ENCODE measurements at places on chromosomes 12 and 14.

- DNase-seq, result no peak
These were observed 102.3 kb upstream of the DIO3 start for GRCh38 chr14:101458741-101459550.

GRCh38 chr14:94126419-94126677, 3.1 kb downstream of the IFI27L2 start:
- no peak for DNase-seq

DNA sequence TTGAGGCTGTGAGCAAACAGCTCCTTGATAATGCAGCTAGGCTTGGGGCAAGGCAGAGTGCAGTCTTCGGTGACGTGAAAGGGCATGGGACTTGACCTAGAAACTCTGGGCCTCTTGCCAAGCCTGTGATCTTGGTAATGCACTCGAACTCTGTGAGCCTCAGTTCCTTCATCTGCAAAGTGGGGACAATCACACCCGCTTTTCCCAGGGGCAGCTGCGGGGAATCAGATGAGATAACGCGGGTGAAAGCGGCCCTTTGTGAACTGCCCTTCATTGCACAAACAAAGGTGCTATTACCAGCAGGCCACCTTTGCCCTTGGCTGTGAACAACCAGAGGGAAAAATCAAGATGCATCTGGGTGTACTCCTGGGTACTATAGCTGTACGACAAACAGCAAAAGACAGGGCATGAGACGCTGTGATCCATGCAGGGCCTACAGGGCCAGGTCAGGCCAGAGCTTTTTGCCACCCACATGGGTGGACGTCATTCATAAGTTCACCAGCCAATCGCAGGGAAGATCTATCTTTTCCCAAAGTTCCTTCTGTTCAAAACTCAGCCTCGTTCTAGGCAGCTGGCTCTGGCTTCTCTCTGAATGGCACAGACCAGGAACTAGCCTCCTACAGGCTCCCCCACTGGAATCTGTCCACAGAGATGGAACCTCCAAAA, 3.2 kb downstream of the MSI1 start:
- no peak for DNase-seq

DNA sequence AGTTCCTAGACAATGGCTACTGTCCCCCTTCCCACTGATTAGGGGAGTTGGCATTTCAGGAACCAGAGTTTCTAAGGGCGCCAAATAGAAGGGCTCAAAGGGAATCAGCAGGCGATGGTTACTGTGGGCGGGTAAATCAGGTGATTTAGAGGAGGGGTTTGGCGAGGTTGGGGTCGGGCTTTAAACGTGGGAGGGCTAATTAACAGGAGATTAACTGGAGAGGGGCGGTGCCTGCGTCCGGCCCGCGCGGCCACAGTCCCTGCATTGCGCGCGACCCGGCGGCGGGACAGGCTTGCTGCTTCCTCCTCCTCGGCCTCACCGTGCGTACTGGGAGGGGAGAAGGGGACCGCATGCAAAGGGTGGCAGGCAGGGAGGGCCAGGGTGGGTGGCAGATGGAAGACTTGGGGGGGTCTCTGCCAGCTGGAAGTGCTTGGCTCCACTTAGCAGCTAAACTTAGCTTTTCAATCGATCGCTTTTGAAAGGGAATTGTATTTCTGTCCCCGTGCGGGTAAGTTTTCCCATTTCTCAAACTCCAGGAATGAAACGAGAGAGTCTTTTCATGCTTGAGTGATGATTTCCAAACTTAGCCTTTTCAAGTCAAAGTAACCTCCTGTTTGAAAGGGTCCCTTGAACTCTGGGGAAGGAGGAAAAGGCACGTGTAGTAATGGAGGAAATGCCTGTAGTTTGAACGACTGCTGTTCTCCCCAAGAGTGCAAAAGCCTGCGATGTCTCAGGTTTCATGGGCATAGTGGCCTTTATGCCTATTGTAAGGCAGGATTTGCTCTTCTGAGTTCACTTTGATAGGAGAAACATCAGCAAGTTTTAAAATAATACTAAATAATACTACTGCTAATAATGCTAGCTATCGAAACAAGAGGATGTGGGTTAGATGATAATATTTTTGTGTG, at the start of gene MGST1:
MGST1 (plus strand) TSS at position 255 of the 908 bp plus-strand sequence. CDS start 6,608 bp downstream, outside the sequence.
- no peak for DNase-seq

DNA sequence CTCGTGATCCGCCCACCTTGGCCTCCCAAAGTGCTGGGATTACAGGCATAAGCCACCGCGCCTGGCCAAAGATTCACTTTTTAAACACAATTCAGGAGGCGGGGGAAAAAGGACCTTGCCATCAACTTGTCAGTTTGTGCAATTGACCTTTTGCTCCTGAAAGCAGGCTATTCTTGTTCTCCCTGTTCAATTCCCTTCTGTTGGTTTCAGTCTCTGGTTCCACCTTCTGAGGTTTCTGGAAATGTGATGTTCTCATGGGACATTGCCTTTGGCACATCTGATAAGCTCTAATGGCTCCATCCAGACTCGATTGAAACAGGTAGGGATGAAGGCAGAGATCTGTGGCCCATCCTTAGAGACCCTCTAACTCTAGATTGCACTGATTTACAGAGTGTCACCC, 17.9 kb upstream of the CCDC85C start:
- DNase-seq, result no peak

GRCh38 chr12:6069437-6070093, 54.9 kb downstream of the VWF start:
- DNase-seq, result peak; percentile 73

DNA sequence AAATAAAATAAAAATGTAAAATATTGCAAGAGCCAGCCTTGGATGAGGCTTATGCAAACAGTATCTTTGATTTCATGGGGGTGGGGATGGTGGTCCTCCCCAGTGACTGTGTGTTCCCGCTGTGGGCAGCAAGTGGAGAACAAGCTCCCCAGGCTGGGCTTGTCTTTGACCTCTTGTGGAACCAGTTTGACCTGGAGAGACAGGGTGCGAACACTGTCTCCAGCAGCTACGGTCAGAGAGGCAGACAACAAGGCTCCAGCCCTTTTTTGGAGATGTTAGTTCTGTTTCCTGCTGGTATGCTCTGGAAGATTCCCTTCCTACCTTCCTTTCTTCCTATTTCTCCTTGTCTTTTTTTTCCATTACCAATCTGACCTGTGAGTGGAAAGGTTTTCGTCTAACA, 21.8 kb upstream of the WSCD2 start:
- DNase-seq, result no peak

DNA sequence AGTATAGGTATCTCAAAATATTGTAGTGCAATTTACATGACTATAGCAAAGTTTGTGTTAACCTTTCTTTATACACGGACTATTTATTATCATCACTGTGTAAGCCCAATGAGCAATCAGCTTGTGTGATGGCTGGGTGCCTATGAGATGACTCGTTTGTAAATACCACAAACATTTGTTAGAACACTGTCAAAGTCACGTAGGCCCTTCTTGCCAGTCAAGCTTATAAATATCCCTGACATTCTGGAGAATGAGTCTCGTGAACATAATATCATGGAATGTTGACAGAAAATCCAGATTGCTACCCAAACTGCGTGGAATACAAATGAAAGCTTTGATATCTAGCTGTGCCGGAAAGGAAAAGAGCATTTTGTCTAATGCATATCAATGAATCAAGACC, 648.3 kb upstream of the MDGA2 start:
- DNase-seq, result no peak

DNA sequence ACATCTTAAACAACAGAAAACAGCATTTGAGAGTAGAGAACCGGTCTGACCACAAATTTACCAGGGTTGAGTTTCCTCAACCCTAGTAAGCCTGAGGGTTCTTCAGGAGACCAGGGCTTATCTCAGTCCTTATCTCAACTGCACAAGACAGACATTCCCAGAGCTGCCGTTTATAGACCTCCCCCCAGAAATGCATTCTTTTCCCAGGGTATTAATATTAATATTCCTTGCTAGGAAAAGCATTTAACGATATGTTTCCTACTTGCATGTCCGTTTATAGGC, 12.3 kb downstream of the TMEM117 start:
- no peak for DNase-seq

- no peak for DNase-seq
These were observed 558.2 kb downstream of the FLRT2 start for GRCh38 chr14:86088156-86088555.

- DNase-seq, result no peak
These were observed 62.8 kb downstream of the TSHR start for GRCh38 chr14:81018251-81018650.

GRCh38 chr14:35365130-35366055, 39.2 kb downstream of the NFKBIA start:
- no peak for DNase-seq

DNA sequence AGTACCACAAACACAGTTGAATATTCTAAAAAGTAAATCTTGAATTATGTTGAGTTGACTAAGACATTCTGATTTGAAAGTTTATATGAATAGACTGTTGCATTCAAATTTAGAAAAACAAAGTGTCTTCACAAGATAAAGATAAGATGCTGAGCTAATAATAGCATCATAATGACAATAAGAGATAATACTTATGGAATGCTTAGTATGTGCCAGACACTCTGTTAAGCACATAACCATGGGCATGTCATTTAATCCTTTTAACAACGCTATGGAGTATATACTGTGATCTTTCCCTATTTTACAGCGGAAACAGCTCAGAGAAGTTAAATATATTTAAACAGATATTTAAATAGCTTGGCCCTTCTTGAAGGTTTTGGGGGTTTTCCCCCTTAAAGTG, 163.4 kb downstream of the SRGAP1 start:
- no peak for DNase-seq

GRCh38 chr12:131912518-131913274, 16.4 kb upstream of the PUS1 start:
- DNase-seq, result peak; percentile 72

- no peak for DNase-seq
These were observed 7.5 kb downstream of the LAG3 start for GRCh38 chr12:6779708-6780432.

- DNase-seq, result no peak
These were observed 101.0 kb downstream of the PIWIL1 start for GRCh38 chr12:130438711-130439110.

GRCh38 chr14:95442016-95442632, 74.3 kb downstream of the SYNE3 start:
- no peak for DNase-seq

DNA sequence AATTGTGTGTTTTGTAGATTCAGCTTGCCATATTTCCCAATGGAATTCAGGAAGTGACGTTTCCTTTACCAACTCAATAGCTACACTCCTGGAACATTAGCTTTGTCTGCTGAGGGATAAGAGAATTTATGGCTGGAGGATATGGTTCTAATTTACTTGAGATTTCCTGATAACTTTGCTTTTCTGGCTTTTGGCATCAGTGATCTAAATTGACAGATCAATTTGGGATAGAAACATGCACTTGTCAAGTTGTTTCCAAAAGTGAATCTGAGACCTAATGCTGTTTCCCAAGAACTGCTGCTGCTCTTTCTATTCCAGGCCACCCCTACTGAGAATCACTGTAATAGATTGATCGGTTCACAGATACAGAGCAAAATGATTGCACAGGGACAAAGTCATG, 43.2 kb downstream of the MGAT4C start:
- DNase-seq, result no peak

GRCh38 chr12:22755629-22756028, 130.7 kb downstream of the ETNK1 start:
- DNase-seq, result no peak

GRCh38 chr12:74488134-74488533, 49.5 kb upstream of the ATXN7L3B start:
- no peak for DNase-seq

DNA sequence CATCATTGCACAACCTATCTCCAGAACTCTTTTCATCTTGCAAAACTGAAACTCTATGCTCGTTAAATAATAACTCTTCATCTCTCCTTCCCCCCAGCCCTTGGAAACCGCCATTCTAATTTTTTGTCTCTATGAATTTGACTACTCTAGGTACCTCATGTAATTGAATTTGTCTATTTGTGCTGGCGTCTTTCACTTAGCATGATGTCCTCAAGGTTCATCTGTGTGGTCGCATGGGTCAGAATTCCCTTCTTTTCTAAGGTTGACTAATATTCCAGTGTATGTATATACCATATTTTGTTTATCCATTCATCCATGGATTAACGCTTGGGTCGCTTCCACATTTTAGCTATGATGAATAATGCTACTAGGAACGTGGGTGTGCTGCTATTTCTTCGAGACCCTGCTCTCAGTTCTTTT, 80.1 kb downstream of the PLXNC1 start:
- DNase-seq, result no peak

GRCh38 chr14:101102875-101103274, 199.4 kb upstream of the RTL1 start:
- no peak for DNase-seq

DNA sequence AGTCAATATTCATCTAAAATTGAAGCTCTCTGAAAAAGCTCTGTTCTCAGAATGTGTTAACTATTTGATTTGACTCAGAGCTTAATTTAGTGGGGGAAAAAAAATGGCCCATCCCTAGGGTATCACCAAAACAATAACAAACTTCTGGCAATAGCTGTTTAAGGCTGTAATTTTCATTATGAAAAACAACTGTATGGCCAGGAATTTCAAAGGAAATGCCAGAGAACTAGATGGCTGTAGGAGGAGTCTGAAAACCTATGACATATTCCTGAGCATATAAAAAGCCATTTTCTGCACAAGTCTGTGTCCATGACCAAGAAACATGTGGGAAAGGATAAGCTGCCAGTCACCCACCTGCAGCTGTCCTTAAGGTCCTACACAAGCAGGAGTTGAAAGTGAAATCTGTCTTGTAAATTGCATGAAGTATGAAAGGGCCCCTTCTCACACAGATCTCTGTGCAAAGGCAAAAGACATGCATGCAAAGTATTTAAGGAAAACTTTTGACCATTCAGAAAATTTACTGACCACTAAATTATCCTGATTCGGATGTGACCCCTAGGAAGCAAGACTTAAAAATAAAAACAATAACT, 299.1 kb downstream of the BTG1 start:
- no peak for DNase-seq

GRCh38 chr14:65184032-65184764, 81.9 kb upstream of the MAX start:
- no peak for DNase-seq

DNA sequence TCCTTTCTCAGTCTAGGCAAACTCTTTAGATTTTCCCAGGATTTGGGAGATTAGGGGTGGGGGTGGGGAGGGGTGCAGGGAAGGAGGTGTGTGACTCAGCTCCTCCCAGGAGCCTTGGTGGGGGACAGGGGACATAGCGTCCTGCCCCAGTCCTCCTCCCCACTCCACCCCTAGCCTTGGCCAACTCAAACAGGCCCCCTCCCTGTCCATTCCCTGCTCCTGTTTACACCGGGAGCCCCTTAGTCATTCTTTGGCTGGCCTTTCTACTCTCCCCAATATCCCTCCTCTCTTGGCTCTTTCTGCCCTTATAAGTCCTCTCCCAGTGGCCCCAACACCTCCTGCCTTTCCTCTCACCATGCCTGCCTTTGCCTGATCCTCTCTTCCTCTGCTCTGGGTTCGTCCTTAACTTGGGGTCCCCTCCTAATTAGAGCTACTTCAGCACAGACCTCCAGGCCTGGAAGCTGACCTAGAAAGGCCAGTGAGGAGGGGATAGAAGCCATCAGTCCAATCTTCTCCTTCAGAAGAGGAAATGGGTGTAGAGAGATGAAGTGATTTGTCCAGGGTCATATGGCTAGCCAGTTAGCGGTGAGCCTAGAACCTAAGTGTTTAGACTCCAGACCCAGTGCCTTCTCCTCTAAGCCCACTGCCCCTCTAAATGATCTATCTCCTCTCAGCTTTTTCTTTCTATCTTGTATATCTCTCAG, 2.3 kb upstream of the ITGA5 start:
- no peak for DNase-seq

All from HFF-Myc (cell line).